Suppressor macrophage treated with lipopolysaccharide for 4 hours (primary cell): ENCODE measurements at places on chromosomes 5 and 9.

DNA sequence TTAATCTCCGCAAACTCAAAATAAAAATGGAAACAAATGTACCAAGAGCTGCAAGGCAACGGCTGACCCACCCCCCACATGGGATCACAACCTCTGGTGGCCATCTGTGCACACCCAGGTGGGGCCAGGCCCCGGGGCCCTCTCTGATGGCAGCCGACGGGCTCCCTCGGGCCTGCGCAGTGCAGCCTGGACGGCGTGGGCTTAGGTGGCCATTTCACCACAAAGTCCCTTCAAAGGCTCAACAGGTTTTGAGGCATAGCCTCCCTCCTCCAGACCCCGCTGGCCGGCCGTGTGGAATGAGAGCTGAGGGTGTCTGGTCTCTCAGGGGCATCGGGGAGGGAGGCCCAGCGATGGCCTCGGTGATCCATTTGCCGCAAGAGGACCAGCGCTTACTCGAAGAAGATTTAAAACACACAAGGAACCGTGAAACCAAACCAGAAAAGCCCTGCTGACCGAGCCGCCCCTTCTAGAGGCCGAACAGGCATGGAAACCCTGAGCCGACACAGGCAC, 42.7 kb upstream of the CEP72 start:
- no peak for DNase-seq

- DNase-seq = no peak
These were observed 226.7 kb downstream of the AGTPBP1 start for GRCh38 chr9:85515021-85515420.

- DNase-seq = no peak
These were observed 20.8 kb upstream of the SEMA4D start for GRCh38 chr9:89518466-89519365.

GRCh38 chr5:54616031-54616430, 98.5 kb downstream of the SNX18 start:
- peak; percentile 84 for DNase-seq

- DNase-seq = no peak
These were observed 265.8 kb upstream of the CLINT1 start for GRCh38 chr5:158124606-158125316.

DNA sequence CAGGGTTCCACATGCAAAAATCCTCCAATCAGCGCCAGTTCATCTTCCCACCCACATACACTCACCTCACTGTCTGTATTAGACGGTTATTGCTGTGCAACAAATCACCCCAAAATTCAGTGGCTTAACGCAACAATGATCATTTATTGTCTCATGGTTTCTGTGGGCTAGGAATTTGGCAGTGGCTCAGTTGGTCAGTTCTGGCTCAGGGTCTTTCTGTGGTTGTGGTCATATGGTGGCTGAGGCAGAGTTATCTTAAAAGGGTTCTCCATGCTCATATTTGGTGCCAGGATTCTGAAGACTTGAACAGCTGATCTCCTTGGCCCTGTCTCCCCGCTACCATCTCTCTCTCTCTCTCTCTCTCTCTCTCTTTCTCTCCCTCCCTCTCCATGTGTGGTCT, 12.9 kb downstream of the ZNF618 start:
- no peak for DNase-seq

GRCh38 chr5:139638736-139639618, 9.2 kb upstream of the CXXC5 start:
- no peak for DNase-seq

- DNase-seq = no peak
These were observed 220.6 kb upstream of the DMAC1 start for GRCh38 chr9:8020186-8020585.

- peak; percentile 17 for DNase-seq
These were observed 6.9 kb upstream of the ZBTB5 start for GRCh38 chr9:37471942-37472684.

DNA sequence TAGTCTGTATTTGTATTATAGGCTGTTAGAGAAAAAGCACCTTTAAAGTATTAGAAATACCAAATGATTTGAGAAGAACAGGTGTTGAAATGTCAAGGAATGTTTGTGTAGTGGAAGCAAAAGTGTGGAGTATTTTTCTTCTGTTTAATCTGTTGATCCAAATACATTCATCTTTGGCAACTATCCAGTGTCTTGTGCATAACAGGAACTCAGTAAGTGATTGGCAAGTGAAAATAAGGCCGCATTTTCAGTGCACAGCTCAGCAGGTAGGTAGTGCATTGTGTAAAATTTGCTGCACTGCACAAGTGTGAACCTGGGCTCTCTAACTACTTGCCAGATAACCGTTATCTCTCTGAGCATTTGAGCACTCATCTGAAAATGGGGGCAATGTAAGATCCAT, 61.8 kb downstream of the CHSY3 start:
- no peak for DNase-seq

DNA sequence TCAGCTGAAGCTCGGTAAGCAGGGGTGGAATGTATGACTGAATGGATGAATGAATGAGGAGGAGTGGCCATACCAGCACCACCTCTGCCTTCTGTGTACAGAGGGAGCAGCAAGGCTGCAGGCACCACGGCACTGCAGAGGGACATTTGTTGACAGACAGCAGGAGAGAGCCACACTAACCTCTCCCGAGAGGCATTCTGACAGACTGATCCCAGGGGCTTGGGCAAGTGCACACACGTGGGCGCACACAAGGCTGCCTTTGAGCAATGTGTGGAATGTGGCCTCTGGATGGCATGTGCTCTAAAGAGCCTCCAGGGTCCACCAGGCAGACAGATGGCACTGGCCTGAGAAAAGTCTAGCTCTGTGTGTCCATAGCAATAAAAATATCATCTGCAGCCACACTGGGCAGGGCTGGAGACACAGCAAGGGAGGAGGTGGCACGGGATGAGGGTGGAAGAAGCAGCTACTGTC, 111.8 kb downstream of the ACTL7B start:
- no peak for DNase-seq

DNA sequence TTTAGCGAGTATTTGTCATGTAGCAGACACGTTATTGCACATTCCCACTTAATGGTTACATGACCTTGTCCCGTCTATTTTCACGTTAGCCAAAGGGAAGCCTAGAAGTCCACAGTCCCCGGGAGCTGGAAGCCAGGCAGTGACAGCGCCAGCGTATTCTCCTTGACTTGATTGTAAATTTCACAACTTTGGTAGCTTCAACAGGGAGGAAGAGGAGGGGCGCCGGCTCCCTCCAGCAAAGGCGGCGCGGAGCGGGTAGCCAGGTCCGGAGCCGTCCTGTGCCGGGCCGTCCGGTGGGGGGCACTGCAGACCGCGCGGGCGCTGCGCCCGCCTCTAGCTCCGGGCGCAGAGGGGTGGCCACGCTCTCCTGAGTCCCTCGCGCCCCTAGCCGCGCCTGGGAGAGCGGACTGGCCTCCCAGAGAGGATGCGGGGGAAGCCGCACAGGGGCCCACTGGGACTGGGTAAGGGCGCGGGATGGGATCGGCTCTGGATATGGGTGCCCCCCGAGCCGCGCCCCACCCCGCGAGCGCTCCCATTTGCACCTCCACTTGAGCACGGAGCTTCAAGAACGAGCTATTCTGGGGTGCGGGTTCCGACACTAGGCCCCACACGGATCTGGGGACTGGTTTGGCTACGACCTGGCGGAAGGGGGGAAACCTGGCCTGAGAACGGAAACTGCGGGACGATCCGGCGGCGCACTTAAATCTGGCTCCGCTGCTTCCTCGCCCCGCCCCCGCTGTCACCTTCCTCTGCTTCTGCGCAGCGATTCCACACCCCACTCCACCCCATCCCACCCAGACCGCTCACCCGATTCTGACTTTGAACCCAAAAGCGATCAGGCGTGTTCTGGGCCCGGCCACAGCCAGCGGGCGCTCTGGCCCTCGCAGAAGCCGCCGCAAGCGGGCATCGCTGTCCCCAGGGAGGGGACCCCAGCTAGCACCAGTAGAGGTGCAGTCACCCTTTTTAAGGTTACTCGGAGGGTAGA, 23.8 kb downstream of the KLF4 start:
- DNase-seq = peak; percentile 80

GRCh38 chr5:2840372-2840915, 89.0 kb upstream of the IRX2 start:
- DNase-seq = no peak

DNA sequence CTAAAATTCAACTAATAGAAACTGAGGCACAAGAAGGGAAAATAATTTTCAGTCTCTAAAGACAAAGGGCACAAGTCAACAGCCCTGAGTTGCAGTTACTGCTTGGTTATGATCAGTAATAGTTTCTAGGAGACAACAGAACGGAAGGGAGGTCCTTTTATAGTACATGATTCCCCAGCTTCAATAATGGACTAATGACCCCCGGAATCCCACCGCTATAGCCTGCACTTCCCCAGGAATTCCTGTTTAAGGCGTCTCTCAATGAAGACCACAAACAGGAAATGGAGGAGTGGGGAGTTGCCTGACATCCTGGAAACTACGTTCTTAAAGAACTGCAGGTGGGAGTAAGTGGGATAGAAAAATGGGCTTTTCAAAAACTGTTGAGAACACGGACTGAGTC, 60.6 kb downstream of the DIAPH1 start:
- no peak for DNase-seq

DNA sequence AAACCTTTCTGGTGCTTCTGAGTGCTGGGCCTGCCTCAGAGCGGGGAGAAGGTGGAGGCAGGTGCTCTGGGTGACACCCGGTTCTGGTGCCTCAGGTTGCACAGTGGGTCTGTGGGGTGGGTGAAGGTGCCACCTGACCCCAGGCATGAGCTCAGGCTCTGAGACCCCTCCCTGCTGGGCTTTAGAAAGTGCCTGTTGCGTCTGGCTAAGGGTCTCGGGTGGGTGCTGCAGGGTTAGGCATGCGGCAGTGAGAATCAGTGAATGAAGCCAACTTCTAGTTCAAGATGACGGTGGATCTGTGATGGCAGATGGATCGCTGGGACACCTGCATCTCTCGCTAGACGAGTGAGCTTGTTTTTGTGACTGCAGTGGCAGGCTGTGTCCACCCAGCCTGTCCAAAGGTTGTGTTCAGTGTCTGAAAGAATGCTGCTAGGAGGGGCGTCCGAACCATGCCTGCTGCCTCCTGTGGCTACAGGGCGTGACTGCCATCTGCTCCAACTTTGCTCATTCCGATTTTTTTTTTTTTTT, 5.0 kb downstream of the SQSTM1 start:
- DNase-seq = no peak

DNA sequence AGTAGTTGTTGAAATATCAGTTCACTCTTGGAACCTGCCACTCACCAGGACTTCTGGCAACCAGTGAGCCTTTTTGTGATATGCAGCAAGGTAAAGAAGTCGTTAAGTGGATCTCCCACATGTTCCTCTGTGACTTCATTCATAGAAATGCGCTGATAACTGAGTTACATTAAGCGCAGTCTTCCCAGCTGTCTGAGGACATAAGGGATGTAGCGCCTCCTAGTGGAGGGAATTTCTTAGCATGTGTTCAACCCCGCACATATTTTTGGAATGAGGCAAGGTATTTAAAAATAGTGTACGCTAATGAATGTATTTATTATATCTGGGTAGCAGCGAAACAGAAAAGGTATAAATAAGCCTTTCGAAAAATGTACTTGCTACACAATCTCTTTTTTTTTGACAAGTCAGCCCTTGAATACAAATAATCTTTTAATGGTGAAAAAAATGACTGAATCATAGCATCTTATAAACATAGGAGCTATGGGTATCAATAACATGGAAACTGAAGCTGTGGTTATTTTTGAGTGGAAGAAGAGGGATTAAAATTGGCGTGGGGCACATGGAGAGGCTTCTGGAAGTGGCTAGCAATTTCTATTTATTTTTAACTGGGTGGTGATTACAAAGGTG, 38.0 kb downstream of the PALM2AKAP2 start:
- peak; percentile 86 for DNase-seq

- no peak for DNase-seq
These were observed 229.7 kb upstream of the IRX4 start for GRCh38 chr5:2112173-2113025.

GRCh38 chr9:93810028-93810971, 144.9 kb downstream of the BARX1 start:
- DNase-seq = no peak

DNA sequence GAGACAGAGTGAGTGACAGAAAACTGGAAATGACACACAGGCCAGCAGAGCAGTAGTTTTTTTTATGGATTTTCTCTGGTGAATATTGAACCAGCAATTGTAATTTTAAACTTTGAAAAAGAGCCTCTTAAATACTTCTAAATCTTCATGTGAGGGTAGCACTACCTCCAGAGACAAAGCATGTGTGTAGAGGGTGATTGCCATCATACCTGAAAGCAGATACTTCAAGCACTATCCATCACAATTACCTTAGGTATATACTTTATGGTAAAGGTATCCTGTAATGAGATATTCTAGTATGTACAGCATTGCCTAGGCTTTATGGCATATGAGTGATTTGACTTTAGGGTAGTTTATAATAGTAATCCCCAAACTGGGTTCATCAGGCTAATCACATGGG, 3.4 kb upstream of the EBF1 start:
- DNase-seq = no peak

GRCh38 chr5:626850-627249, 14.7 kb downstream of the CEP72 start:
- peak; percentile 19 for DNase-seq

DNA sequence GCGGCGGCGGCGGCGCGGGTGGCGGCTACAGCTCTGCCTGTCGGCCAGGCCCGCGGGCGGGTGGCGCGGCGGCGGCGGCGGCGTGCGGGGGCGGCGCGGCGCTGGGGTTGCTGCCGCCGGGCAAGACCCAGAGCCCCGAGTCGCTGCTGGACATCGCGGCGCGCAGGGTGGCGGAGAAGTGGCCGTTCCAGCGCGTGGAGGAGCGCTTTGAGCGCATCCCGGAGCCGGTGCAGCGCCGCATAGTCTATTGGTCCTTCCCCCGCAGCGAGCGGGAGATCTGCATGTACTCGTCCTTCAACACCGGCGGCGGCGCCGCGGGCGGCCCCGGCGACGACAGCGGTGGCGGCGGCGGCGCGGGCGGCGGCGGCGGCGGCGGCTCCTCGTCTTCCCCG, 296 bp downstream of the ZSWIM6 start:
- DNase-seq = peak; percentile 41

DNA sequence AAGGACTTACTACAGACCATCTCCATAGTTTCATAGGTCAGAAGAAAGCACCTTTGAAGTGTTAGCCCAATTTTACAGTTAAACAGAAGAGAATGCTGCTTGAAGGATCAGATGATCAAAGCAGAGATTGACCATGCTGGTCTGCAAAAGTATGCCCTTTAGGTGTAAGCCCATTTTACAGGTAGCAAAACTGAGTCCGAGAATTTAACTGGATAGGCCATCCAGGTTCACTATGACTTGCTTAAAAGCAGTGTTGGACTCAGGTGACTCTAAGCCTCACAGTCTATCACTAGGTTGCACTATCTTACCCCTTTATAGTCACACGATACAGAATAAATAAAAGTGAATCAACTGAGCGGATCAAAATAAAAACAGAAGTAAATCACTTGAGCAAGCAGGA, 212.7 kb downstream of the DCP2 start:
- DNase-seq = no peak

- peak; percentile 22 for DNase-seq
These were observed 42.5 kb upstream of the EXOC3 start for GRCh38 chr5:400282-401145.
